D721Med (cell line): ENCODE measurements at places on chromosomes 6 and 20.

GRCh38 chr6:165662041-165662748 is 846 bp downstream of the PDE10A start:
- DNase-seq = no peak

DNA sequence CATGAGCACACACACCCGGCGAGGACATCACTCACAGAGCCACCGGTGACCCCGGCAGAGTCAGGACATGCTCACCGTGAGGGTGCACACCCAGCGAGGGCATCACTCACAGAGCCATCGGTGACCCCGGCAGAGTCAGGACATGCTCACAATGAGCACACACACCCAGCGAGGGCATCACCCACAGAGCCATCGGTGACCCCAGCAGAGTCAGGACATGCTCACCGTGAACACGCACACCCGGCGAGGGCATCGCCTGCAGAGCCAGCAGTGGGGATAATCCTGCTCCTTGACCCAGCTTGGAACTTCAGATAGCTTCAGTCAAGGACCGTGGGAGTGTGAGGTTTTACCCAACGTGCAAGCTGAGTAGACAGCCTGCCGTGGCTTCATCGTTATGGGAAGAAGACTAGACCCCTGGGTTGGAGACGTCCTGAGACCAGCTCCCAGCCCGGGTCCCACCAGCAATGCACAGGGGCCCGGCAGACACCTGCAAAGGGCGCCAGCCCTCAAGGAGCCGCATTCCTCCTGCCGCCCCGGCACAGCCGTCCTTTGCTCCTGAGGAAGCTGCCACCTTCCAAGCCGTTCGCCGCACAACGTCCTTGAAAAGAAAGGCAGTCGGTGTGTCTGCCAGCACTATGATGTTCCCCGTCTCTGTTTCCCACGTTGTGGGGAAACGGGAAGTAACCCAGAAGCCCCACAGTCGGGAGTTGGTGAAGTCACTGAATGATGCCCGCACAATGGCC is 192.3 kb downstream of the DLL1 start:
- no peak for DNase-seq

DNA sequence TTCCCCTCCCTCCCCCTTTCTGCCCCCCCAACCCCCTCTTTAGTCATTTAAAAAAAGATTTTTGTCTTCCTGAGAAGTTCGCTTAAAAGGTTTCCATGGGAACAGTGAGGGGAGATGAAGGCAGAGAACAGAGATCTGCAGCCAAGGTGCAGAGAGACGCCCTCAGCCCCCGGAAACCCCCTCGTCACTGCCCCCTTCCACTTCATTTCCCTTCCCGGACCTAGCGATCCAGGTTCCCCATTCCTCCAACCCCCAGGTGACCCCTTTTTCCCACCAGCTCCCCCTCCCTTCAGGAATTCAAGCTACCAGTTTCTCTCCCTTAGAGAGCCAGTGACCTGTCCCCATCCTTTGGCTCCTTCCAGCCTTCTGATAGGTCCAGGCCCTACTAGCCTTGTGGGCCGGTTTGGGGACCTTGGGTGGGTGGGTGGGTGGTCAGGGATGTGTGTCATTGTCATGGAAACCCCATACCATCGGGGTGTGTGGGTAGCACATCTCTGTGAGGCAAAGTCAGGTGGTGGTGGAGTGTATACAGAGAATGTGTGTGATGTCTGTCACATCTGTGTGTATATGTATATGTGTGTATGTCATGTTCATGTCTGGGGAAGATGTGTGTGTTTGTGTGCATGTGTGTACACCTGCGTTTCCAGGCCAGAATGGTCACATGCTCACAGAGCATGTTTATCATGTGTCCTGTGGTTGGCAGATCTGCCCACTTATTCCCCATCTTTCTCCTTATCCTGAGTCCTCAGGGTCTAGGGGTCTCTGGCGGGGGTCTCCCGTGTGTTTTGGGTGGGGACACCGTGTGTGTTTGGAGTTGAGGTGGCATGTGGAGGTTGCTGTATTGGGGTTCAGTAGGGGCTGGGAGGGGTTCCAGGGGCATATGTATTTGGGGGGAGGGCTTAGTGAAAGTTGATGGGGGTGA is 7.0 kb downstream of the SYNGAP1 start:
- DNase-seq = no peak

DNA sequence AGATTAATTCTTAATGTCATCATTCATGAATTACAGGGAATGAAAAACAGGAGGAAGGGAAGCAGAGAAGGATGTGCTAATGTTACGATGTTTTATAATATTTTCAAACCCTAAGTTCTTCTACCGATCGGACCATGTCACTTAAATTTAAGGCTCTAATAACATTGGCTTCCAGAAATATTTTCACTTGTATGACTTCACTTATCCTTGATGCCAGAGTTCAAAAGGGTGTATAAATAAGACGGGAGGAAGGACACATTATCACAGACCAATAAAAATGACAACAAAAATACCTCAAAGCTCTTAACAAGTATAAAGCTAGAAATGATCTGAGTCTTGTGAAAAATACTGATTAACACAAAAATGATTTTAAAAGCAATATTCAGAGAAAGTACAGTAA is 370.4 kb upstream of the CITED2 start:
- no peak for DNase-seq

GRCh38 chr6:35668096-35668495 is 20.6 kb downstream of the FKBP5 start:
- no peak for DNase-seq

DNA sequence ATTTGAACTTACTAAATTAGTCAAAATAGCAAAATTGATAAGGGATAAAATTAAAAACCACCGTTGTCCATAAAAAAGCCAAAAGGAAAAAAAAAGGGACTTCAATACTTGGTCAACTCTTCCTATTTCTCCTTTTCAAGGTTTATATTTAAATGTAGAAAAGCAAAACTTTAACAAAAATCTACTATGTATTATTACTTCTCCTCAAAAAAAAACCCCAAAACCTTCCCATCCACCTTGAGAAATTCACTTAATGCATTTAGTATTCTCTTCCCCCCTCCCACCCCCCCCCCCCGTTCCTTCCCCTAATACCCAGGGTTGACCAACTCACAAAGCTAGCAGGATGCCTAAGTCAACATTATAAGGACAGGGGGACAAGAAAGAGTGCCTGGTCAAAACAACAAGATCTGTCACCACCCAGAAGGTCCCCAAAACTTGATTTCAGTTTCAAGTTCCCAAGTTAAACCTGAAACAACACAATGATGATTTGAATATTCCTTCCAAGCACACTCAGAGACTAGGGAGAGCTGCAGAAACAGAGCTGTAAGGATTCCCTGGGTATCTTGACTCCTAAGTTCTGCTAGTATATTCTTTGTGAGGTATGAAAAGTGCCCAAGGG is 14.6 kb downstream of the GMDS start:
- no peak for DNase-seq

DNA sequence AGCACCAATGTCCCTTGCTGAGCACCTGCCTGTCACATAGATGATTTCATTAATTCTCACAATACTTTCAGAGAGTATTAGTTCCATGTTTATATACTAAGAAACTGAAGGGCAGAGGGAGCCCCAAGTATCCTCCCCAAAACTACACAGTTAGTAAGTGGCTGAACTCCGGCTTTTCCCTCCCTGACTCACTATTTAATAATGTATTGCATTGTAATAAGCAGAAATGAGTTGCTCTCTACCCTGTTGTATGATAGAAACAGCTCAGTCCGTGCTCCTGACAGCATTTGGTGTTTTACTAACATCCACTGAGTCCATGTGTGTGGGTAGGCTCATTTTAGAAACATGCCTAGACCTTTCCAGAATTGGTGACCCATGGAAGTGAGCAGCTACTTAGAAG is 76.8 kb downstream of the OLIG3 start:
- DNase-seq = no peak

- DNase-seq = no peak
Observed at GRCh38 chr6:132866762-132867449, 52.5 kb downstream of the RPS12 start.

- no peak for DNase-seq
Observed at GRCh38 chr6:78110641-78111040, 457.8 kb downstream of the MEI4 start.

DNA sequence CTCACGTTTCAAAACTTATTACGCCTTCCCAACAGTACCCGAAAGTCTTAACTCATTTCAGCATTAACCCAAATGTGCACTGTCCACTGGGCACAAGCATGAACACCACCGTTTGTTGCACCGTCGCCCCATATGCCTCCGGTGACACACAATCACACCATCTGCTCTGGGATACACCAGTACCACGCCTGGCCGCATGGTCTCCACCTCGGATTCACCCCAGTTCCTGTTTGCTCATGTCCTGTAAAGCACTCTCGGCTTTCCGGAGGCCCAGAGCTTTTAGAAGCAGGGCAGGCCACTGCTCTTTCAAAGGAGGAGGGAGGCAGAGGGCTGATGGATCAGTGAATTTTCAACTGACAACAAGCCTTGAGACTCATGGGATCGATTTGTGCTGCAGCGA is 1570.0 kb upstream of the DEFB115 start:
- no peak for DNase-seq

DNA sequence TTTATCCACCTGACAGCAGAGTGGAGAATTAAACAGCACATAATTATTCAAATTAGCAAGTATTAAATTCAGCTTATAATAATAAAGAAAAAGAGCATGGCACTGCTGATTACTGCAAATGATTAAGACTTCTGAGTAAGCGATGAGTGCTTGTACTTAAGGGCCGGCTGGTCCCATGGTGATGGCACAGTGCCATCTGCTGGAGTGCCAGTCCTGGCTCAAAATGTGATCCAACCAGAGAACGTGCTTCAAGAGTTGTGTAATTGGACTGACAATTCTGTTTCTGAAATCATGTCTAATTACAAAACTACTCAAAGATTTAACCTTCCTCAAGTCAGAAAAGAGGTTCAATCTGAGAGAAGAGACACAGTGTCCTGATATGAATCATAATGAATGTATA is 181.6 kb upstream of the RGS17 start:
- DNase-seq = no peak

GRCh38 chr6:9783567-9783966 is 631.3 kb downstream of the TFAP2A start:
- no peak for DNase-seq

DNA sequence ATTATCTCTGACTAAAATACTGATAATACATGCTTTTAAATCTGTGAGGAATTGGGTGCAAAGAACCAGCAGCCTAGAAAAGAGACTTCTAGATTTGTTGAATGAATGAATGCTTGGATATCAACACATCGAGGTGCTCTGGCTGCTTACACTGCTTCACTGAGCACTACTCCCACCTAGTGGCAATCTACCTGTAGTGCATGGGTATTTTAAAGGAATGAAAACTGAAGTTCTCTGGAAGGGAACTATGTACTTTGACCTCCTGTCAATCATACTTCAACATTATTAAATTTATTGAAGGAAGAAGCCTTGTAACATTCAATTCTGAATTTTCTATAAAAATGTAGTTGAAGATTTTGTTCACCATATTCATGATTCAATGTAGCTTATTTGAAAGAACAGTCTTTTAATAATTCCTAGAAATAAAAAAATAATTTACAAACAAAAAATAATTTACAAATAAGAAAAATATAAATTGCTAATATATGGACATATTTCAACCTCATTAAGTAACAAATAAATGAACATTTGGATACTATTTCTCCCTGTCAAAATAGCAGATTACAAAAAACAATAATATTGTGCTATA is 111.2 kb upstream of the MMS22L start:
- DNase-seq = no peak

DNA sequence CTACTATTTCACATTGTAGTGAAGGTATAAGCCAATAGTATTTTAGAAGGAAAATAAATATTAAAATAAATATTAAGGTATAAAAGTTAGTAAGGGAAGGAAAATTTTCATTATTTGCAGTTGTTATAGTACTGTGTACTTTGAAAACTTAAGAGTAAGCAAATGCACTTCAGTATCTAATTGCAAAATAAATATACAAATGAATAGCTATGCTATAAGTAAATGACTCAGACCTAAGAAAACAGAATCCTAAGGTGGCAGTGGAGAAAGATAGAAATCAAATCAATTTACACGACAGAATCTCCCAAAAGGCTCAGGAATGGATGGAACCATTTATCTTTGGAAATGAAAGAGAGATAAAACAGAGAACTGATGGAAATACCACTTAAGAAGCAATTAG is 24.7 kb upstream of the UBR2 start:
- DNase-seq = no peak

DNA sequence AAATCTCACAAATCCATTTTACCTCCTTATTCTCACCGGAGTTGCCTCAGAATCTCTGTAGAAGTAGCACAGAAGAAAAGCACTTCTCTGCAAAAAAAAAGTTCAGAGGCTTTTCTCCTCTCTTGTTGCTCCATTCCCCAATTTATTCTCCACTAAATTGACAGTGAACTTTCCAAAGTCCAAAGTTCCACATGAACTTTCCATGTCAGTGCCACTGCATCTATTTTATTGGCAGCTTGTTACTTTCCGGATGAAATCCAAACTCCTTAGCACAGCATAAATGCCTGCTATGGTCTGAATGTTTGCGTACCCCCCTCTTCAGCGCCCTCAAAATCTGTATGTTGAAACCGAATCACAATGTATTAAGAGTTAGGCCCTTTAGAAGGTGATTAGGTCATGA is 77.0 kb upstream of the MAP7 start:
- DNase-seq = no peak

DNA sequence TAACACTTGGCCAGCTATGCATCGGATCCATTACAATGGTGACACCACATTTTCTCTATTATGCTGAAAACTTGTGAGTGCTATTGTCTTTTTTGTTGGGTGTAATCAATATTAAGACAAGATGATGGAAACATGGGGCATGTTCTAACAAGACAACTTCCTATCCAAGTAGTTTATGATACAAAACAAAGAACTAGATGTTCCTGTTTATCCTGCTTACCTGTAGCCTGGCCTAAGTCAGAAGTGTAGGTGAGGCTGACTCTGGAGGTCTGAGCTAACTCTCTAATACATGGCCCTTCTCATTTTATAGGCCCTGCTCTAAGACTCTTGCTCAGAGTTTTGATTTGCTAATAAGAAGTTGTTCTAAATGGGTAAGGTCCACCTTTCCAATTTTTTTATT is 242.4 kb upstream of the STXBP5 start:
- DNase-seq = no peak

DNA sequence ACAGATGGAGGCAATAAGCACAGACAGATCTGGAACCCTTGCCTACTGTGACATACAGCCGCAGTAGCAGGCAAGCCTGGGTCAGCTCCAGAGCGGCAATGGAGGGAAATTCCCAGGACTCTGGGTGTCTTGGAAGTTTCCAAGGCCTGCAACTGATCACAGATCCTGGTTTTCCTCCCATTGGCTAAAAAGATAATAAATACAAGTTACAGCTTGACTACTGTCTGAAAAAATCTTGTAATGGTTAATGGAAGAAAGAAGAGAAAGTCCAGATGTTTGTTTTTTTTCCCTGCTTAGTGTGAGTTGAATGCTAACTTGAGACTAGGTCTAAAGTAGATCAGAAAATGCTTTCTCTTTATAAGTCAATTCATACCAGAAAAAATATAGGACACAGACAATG is 307.6 kb downstream of the ALDH8A1 start:
- no peak for DNase-seq

- no peak for DNase-seq
Observed at GRCh38 chr6:3627956-3628835, 123.3 kb downstream of the PXDC1 start.
